ENCODE measurements at places on chromosomes 13 and 19.

- DNase-seq = no peak
Measured at GRCh38 chr13:98565726-98566565, 11.0 kb downstream of the STK24 start.

GRCh38 chr13:102873653-102874052 lies 27.8 kb downstream of the ERCC5 start:
- DNase-seq = no peak

DNA sequence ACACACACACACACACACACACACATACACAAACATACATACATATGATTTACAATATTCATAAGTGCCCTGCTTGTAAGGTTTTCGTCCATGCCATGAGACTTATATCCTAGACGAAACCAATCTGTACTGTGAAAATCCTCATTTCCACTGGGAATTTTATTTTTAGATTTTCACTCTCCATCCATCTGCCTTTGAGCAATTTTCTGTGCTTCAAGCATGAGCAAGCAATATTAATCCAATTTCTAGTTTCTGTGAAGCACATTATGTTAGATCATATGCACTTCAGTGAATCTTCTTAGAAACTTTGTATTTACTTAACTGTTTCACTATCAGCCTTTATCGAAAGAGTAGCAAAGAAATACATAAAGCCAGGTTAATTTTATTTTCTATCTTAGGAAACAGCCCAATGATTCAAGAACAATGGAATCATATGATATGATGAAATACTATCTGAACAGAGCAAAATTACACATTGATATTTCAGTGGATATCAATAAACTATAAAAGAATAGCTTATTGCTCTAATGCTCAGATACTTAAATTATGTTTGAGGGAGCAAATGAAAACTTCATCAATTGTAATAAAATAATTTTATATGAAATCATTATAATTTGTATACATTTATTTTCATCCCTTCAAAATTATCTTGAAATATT lies 1100.7 kb upstream of the MIR17HG start:
- no peak for DNase-seq

DNA sequence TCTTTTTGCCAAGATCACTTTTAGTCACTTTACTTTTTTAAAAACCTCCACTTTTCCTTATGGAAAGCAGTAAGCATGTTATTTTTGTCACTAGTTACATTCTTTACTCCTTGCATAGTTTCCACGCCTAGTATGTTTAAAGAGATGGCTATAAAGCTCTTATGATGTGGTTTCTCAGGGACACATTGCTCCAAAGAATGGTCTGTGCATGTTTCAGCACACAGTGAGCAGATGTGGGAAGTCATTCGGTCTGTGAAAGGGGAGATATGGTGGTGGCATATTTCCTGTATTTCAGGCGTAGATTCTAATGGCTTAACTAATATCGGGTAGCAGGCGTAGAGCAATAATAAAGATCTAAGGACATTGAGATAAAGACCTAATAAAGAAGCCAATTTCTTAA lies 180.7 kb downstream of the SLITRK6 start:
- DNase-seq = no peak

DNA sequence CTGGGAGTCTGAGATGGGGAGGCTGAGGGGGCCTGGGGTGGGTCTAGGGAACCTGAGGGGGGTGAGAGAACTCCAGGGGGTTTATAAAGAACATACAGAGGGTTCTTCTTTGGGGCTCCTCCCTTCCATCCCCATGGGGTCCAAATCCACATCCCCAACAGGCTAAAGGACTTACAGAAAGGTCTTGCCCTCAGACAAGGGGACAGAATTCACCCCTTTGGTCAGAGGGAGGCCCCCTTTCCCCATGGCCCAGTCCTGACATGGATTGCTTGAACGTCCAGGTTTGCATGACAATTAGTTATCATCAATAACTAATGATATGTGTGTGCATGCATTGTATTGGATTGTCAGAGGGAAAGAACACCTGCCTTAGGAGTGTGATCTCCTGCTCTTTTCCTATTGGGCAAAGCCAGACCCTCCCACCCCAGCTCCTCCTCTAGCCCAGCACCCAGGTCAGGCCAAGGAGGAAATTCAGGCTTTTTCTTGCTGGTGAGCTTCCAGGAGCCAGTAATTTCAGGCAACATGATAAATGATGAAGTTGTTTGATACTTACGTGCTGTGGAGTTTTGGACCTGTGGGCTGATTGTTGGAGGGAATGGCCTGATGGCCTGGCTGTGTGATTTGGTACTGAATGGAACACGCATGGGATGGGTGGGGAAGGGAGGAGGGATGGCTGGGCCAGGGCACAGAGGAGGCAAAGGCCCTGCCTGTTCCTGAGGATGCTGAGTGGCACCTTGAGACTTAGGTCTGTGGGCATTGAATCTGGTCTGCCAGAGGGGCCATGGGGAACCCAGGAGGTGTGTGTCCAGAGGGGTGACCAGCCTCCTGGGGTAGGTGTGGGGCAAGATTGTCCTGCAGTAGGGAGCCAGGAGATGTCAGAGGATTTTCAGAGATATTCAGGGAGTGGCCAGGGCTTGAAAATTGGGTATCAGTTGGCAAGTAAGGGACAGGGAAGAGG lies 1.1 kb downstream of the KLHL26 start:
- no peak for DNase-seq

DNA sequence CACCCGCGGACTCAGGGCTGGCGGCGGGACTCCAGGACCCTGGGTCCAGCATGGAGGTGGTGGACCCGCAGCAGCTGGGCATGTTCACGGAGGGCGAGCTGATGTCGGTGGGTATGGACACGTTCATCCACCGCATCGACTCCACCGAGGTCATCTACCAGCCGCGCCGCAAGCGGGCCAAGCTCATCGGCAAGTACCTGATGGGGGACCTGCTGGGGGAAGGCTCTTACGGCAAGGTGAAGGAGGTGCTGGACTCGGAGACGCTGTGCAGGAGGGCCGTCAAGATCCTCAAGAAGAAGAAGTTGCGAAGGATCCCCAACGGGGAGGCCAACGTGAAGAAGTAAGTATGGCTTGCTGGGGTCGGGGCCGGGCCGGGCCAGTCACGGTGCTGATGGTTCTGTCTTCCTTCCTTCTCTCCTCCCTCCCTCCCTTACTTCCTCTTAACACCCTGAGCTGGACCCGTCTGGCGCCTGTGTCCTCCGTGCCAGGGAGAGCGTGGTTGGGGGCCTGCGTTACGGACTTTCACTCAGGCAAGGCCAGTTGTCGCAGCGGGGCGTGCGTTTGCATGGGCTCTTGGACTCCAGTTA lies 1.4 kb downstream of the STK11 start:
- no peak for DNase-seq

DNA sequence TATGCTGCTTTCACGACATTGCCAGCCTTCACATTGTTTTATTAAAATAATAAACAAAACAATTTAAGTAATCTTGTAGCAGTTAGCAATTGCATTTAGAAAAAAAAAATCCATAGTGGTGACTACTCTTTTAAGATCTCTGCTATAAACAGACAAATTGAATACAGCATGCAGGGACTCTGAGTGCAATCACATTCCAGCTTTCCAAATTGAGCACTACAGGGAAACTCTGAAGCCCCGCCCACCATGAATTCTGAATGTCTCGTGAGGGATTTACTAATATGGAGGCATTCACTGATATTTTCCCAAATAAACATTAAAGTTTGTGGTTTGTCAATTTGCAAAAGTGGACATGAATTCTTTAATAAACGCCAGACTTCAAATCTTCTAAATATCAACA lies 698.8 kb downstream of the LIG4 start:
- DNase-seq = no peak

DNA sequence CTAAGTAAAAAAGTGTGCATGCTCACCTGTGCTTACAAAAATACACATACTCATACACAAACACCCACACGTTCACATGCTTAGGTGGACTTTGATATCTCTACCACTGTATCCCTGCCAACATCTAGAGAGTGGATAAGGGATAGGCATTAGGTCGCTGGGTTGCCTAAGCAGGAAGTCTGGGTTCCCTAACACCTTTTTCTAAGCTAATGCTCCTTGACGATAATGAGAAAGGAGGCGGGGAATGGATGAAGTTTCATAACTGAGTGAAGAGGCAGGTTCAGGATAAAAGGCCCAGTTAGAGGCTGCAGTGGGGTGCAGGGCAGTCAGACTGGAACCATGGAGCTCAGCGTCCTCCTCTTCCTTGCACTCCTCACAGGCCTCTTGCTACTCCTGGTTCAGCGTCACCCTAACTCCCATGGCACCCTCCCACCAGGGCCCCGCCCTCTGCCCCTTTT lies 41.9 kb upstream of the CYP2A7 start:
- no peak for DNase-seq

GRCh38 chr19:37941782-37942515 lies 34.9 kb downstream of the SIPA1L3 start:
- peak; percentile 9 for DNase-seq

- no peak for DNase-seq
Measured at GRCh38 chr13:112635323-112635722, 47.4 kb upstream of the TUBGCP3 start.

- no peak for DNase-seq
Measured at GRCh38 chr19:13835791-13836723, 40.8 kb downstream of the ZSWIM4 start.

- no peak for DNase-seq
Measured at GRCh38 chr19:1285737-1286360, at the start of gene EFNA2. EFNA2 (plus strand) TSS chr19:1285873; CDS start chr19:1286169, 296 bp downstream.

DNA sequence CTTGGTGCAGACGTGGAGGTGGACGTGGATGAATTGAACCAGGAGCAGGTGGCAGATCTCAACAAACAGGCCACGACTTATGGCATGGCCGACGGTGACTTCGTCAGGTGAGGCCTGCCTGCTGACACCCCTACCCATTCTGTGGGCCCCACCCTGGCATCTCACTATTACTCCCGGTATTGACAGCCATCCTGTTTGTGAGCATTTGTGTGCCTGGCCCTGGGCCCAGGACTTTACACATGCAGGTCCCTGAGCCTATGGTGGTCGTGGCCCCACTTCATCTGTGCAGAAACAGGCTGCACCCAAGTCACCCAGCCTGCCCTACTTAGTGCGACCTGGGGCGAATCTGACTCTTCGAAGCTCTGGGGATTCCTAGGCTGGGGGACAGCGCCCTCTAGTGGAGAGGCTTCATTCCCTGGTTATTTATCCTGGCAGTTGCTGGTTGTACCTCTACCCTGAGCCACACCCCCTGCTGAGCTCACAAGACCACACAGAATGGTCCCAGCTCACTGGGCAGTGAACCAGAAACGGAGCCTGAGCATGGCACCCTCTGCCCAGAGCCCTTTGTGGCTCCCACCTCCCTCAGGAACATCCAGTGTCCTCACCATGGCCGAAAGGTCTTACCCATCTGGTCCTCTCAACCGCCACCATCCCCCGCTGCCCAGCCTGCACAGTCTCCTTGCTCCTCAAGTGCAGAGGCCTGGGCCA lies 16.9 kb downstream of the ZNF296 start:
- DNase-seq = peak; percentile 59

All from fibroblast of upper back skin (primary cell).